NCI-H1417 treated with DMSO at 0.1 percent for 48 hours (cell line): ENCODE measurements at places on chromosomes 1 and 21.

- no peak for DNase-seq
These were observed 31.5 kb downstream of the TMCO1 start for GRCh38 chr1:165737196-165737595.

DNA sequence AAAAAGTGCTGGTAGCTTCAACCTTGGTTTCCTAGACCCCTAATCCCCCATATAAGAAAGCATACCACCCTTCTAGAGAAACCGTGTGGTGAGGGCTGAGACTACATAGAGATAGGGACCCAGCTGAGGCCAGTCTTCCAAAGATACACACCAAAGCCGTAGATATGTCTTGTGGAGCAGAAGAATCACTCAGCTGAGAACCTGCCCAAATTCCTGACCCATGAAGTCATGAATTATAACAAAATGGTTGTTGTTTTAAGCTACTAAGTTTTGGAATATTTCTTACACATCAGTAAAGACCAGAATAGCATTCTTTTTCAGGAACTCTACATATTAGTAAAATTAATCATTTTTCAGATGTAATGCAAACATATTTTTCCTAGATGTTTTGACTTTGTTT, 3.3 kb upstream of the SNRPE start:
- DNase-seq = no peak

DNA sequence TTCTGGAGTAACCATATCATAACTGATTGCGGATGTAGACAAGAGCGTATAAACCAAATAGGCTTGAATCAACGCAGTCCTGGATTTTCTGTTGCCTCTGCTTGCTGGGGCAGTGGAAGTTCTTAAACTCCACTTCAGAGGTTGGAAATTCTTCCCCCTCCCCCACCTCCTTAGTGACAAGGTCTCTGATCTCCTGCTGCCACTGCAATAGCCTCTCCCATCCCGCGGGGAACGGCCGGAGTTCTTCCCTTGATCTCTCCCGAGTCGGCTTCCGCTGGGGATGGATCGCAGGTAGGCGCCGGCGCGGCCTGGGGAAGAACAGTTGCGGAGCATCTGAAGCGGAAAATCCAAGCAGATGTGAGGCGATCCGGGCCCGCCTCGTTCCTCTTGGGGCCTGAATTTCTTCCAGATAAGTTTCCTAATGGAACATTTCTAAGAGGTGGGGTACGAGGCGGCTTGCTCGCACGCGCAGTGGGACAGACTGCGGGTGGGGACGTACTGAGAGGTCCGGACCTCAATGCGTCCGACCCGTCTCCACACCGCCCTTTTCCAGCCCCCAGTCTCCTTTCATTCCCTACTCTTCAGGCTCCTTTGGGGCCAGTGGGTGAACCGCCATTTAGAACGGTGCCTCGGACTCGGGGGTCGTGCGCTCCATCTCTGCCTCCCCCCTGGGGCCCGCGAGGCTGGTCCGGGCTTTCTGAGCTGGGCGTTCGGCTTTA, 3.1 kb upstream of the SIM2 start:
- no peak for DNase-seq

- DNase-seq = no peak
These were observed 162.9 kb upstream of the C1orf174 start for GRCh38 chr1:4062992-4063391.

DNA sequence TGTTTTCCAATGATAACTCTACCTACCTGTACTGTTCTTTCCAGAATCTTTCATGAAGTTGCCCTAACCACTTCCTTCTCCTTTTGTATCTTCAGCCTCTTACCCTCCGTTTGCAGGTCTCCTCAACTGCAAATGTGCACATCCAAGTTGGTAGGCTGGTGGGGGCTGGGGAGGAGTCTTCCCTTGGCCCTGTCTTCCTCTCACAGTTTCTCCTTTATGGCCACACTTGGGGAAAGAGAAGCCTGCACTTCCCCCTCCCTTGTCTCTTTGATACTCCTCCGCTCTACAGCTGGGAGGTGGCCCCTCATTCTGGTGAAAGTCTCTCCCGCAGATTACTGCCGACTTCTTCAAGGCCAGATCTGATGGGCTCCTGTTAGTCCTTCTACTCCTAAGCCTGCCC, 26.9 kb upstream of the GPR88 start:
- no peak for DNase-seq

DNA sequence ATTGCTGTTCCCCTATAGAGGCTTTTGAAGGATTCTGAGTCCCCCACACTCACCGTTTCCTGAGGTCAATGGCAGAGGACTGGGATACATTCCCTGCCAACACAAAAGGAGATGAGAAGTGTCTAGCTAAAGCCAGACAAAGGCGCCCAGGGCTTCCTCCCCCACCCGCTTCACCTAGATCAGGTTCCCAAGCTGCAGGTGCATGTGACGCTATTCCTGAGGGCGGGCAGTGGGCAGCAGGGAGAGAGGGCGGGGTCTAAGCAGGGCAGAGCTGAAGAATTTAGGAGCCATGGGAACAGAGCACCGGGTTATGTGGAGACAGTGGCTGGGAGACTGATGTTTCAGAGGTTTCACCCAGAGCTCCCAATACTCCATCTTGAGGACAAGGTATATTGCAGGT, 6.0 kb upstream of the ARHGEF2 start:
- DNase-seq = no peak

- DNase-seq = no peak
These were observed 226.2 kb downstream of the AJAP1 start for GRCh38 chr1:4880626-4881025.

- no peak for DNase-seq
These were observed 235.0 kb upstream of the FGGY start for GRCh38 chr1:59061876-59062275.

- DNase-seq = no peak
These were observed 38.1 kb upstream of the STUM start for GRCh38 chr1:226510453-226510852.

DNA sequence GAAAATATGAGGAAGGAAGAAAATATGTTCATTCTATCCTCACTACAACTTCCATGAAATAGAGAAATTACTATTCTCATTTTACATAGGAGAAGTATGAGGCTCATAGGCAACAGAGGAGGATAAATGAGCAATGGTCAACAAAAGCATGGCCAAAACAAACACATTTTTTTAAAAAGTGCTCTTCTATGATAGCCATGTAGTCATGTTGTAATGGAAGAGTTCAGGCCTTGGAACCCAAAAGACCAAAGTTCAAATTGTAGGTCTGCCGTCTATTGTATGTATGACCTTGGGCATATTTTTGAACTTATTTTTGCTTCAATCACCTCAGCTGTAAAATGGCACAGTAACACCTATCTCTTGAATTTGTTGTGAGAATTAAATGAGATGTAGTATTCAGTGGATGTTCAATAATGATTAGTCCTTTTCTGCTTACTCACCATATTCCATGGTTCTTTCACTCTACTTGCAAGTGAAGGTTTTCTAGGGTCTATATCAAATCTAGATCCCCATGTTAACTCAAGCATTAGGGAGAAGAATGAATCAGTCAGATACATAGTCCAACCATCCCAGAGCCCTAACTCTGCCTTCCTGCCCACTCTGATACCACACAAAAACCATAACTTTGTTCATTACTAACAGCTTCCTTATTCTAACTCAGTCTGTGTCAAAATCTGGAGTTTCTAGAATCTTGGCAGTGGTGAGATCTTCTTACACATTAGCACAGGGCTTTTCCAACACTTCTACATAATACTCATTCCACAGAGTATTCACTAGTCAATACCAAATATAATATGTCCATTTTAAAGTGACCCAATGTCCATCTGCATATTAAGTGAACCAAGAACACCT, 353.2 kb downstream of the PLPP3 start:
- no peak for DNase-seq

- DNase-seq = no peak
These were observed 27.8 kb downstream of the RPAP2 start for GRCh38 chr1:92326681-92327080.

GRCh38 chr1:1432274-1432950, 3.1 kb upstream of the VWA1 start:
- DNase-seq = no peak

DNA sequence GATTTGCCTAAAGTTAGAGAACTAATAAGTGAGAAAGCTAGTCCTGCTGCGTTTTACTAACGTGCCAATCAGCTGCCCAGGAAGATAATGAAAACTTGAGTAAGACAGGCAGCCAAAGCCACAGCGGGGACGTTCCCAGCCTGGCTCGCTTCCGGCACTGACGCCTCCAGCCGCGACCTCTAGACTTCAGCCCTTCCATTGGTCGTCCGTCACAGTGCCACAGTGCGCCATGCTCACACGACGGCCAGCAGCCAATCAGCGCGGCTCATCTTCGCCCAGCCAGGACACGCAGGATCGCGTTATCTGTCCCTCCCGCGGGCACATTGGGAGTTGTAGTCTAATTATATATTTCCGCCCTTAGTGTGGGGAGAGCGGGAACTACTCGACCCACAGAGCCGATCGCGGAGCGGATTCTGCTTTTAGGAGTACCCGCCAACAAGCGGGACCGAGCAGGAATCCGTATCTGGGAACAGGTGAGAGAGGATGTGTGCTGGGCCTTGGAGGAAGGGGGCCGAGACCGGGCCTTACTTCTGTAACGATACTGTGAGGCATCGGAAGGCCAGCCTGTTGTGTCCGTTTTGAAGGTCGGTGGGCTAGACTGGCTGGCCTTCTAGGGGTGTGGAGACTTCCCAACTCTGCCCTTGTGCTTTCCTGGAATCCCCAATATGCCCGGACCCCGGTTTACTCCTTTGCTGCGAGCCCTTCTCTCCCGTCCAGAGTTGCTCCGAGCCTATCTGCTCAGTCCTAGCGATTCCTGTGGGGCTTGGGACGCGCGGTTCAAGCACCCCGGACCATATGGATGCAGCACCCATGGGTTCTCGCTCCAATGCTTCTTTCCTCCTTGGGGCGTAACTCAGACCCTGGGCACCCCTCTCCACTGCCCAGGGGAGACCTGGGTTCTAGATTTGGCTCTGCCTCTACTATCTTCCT, at the start of gene FDPS:
Gene FDPS (plus strand): TSS at position 374 of the 930 bp plus-strand sequence. CDS start 924 bp downstream, outside the sequence.
- DNase-seq = peak; percentile 89

DNA sequence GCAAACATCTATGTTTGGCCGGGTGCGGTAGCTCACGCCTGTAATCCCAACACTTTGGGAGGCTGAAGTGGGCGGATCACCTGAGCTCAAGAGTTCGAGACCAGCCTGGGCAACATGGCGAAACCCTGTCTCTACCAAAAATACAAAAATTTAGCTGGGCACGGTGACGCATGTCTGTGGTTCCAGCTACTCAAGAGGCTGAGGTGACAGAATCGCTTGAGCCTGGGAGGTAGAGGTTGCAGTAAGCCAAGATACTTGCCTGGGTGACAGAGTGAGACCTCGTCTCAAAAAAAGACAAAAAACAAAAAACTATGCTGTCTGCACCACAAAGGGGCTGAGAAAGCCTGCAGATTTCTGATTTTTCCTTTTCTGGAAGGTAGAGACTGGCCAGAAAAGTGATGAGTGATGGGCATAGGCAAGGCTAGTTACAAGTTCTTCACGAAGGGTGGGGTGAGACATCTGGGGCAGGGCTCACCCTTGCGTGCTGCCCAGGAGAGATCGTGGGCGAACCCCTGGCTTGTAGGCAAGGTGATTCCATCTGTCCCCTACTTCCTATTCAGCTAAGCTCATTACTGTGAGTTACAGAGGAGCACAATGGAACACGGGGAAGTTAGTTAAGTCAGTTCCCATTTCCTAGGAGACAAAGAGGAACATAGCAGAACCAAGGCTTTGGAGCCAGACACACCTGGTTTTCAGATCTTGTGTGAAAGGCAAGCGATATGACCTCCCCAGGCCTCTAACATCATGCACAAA, 3.2 kb downstream of the SLC2A1 start:
- no peak for DNase-seq

DNA sequence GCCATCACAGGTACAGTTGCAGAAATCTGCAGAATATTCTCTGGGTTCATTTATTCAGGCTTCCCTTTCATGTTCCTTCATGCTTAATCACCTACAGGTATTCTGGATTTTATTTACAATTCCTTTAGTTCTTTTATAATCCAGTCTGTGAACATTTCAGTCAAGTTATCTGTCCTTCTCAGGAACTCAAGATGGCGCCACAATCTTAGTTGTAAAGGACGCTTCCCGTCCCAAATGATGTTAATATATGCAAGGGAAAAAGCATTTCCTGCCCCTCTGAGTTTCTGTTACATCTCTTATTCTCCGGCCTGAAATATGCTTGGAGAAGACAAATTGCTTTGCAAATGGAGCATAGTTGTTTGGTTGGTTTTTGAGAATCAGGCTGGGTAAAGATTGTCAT, 19.3 kb downstream of the F3 start:
- DNase-seq = no peak

- DNase-seq = no peak
These were observed 479.2 kb downstream of the LTN1 start for GRCh38 chr21:28513428-28513827.

- DNase-seq = no peak
These were observed 9.6 kb downstream of the FNDC7 start for GRCh38 chr1:108722292-108722691.

DNA sequence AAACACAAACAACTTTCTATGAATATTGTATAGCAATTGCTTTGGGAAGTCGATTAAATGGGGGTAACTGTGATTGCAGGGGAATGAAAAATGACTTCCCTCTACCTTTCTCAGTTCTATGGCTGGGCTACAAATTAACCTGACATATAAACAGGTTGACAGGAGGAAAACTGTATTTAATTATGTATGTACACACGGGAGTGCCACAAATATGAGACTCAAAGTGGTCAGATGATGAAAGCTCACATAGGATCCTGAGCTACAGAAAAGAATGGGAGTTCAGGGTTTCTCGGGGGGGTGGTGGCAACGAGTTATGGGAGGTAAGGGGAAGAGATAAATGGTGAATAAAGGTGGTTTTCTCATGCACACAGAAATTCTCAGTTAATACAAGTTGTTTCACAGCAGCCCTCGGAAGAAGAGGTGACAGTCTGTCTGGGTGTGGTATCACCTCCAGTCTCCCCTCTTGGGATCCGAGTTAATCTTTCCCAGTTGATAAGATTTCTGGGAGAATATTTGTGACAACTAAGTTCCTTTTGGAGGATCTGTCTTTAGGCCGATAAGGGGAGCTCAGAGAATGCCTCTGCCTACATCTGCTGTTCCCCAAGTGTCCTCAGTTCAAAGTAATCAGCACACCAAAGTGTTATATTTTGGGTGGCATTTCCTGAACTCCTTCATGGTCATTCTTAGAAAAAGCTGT, 26.3 kb downstream of the GADD45A start:
- no peak for DNase-seq
